Smooth muscle cell of the umbilical artery (primary cell): ENCODE measurements at places on chromosomes 7 and 10. TPM values are rescaled to one million over a fixed set of nuclear protein-coding genes. Genes with fewer than 3 reads are reported as not detected.

The SMIM30 gene
- 49.5 and 60.3 TPM in 2 replicates for total RNA-seq

The AGBL3 gene
- total RNA-seq, result 0.89 and 0.97 TPM in 2 replicates

The IFT22 gene
- 18.9 and 23.8 TPM in 2 replicates for total RNA-seq

The CACNB2 gene
- under 0.01 TPM in 1 of 2 replicates, not detected in the other for total RNA-seq

The JAKMIP3 gene
- total RNA-seq, result 0.30 and 0.32 TPM in 2 replicates

The ITGB1 gene
- 6,077 and 6,081 TPM in 2 replicates for total RNA-seq

The OR2A42 gene
- under 0.01 TPM in 1 of 2 replicates, not detected in the other for total RNA-seq

The CCDC172 gene
- not detected in 2 replicates for total RNA-seq

The NOLC1 gene
- total RNA-seq, result 19.6 and 60.2 TPM in 2 replicates

The SAMD9 gene
- total RNA-seq, result 10.4 and 11.9 TPM in 2 replicates

The PRDX3 gene
- total RNA-seq, result 181 and 212 TPM in 2 replicates

The PRKG1 gene
- 40.7 and 57.0 TPM in 2 replicates for total RNA-seq

The PIK3AP1 gene
- total RNA-seq, result 0.88 and 0.89 TPM in 2 replicates

The GDF2 gene
- not detected in 2 replicates for total RNA-seq

The FAM180A gene
- total RNA-seq, result 7.2 TPM in 1 of 2 replicates, not detected in the other

The AKR1C1 gene
- 6.8 and 8.3 TPM in 2 replicates for total RNA-seq

The PTF1A gene
- not detected in 2 replicates for total RNA-seq

The HOGA1 gene
- total RNA-seq, result under 0.01 and 0.32 TPM in 2 replicates

The TBX20 gene
- 8.6 and 11.7 TPM in 2 replicates for total RNA-seq

The TLL2 gene
- total RNA-seq, result under 0.01 and 0.60 TPM in 2 replicates

The PPP1R3C gene
- total RNA-seq, result 84.9 and 362 TPM in 2 replicates

The KIAA1549 gene
- total RNA-seq, result 3.6 and 4.5 TPM in 2 replicates

The MKX gene
- total RNA-seq, result 0.23 and 2.7 TPM in 2 replicates

The HACD1 gene
- total RNA-seq, result 30.0 and 39.1 TPM in 2 replicates

The IFIT1B gene
- total RNA-seq, result not detected in 2 replicates

The SLC16A9 gene
- 1.2 and 5.4 TPM in 2 replicates for total RNA-seq

The CYP26C1 gene
- total RNA-seq, result 0.09 TPM in 1 of 2 replicates, not detected in the other

The CDK6 gene
- total RNA-seq, result 29.7 and 88.9 TPM in 2 replicates

The DDC gene
- total RNA-seq, result not detected in 2 replicates

The SPDYE9 gene
- not detected in 2 replicates for total RNA-seq

The SPDYE16 gene
- 0.05 TPM in 1 of 2 replicates, not detected in the other for total RNA-seq

The TPST1 gene
- 145 and 343 TPM in 2 replicates for total RNA-seq

The KNDC1 gene
- 2.0 and 3.0 TPM in 2 replicates for total RNA-seq

The MOGAT3 gene
- total RNA-seq, result not detected in 2 replicates

The SAP25 gene
- not detected in 2 replicates for total RNA-seq

The IL2RA gene
- not detected in 2 replicates for total RNA-seq

The MYOF gene
- 202 and 385 TPM in 2 replicates for total RNA-seq

The ABCA13 gene
- under 0.01 and 0.09 TPM in 2 replicates for total RNA-seq

The HIF1AN gene
- 13.7 and 22.2 TPM in 2 replicates for total RNA-seq

The ADAM12 gene
- 360 and 389 TPM in 2 replicates for total RNA-seq

The TFPI2 gene
- 649 and 876 TPM in 2 replicates for total RNA-seq

The TMEM26 gene
- total RNA-seq, result 0.28 and 0.59 TPM in 2 replicates

The NXPH1 gene
- total RNA-seq, result not detected in 2 replicates
